ENCODE measurements at places on chromosomes 5 and 9. TPM values are rescaled to one million over a fixed set of nuclear protein-coding genes. Genes with fewer than 3 reads are reported as not detected.
A peak's percentile ranks its signal among the peaks of the same experiment; 100 is the strongest.

The HMGCS1 gene
- total RNA-seq: 279 TPM

DNA sequence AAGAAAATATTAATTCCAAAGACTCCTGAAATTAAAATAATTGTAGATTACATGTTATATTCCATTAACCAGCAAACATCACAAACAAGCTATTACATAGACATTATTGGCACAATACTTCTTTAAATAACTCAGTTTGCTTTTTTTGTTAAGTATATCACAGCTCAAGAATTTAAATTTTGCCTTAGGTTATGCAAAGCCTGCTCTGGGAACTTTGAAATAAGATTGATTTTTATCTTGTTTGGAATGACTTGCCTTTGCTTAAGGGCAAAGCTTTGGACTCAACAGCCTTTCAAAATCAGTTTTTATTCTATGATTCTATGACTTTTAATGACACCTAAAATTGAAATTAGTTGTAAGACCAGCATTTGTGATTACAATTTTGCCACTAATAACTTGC, 78.2 kb downstream of the ALDH7A1 start:
- no peak for DNase-seq

DNA sequence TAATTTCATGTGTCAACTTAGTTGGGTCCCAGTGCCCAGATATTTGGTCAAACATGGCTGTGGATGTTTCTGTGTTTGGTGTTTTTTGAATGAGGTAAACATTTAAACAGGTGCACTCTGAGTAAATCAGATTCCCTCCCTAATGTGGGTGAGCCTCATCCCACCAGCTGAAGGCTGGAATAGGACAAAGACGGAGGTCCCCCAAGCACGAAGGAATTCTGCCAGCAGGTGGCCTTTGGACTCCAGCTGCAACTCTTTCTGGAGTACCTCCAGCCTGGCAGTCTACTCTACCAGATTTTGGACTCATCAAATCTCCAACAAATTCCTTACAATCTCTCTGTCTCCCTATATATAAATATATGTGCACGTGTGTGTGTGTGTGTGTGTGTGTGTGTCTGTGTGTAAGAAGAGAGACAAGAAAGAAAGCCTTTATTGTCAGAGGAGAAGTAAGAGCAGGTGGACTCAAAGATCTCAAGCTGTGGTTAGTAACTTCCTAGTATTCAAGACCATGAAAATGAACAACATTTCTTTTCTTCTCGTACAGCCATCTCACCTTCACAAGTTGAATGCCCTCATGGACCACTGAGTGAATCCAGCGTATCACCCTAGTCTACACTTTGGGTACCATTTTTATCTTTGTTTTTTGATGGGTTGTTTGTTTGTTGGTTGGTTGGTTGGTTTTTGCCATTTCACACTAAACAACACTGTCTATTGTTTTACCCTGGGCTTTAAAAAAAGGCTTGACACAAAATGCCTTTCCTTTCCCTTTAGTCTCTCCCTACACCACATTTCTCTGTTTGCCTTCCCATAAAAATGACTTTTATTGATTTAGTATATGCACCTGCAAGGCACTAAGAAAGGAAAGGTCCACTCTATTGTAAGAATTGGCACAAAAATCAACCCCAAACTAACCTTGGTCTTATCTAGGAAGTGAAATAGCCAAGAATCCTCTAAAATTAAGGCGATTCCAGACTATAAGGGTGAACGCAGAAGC, 118.7 kb downstream of the TENT4A start:
- DNase-seq: no peak

GRCh38 chr5:15249152-15249551, 250.8 kb upstream of the FBXL7 start:
- DNase-seq: no peak

The SHROOM1 gene
- 20.6 TPM for total RNA-seq

DNA sequence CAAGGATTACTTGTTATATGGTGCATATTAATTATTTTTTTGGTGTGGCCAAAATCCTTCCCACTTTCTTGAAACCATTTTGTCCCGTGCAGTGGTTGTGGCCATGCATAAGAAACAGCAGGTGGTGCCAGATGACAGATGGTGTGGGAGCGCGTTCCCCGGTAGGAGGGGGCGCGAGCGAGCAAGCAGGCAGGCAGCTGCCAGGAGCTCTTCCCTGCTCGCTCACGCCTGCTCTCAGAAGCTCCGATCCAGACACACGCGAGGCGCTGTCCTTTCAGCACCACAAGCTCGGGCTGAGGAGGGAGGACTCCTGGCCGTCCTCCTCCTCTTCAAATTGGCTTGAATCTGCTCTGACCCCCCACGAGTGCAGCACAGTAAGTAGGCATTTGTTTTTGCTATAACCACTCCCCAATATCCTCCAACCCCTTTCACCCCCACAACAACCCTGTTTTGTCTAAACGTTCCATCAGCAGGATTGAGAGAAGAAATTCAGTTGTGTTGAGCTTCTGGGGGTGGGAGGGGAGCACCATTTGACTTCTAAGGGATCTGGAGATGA, at the start of gene NSG2:
Gene NSG2, plus strand, starts transcription at position 237 of the 556 bp plus-strand sequence. CDS start 1,050 bp downstream, outside the sequence.
- DNase-seq: peak; percentile 84

DNA sequence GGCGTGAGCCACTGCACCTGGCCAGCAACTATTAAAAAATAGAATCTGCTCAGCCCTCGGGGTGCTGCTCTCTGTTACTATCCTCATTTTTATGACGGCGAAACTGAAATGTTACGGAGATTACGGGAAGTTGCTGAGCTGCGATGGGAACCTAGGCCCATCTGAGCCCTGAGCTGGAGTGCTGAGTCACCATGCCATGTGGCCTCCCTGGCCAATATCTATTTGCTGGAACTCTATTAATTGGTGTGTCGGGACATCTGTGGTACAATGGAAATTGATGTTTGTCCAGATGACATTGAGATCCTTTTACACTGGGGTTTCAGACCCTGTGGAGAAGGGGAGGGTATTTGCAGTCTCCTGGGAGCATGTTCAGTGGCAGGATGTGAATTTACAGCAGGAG, 8.1 kb downstream of the PRDM12 start:
- no peak for DNase-seq

GRCh38 chr5:11143456-11144267, 382.6 kb upstream of the DAP start:
- no peak for DNase-seq

GRCh38 chr5:79273341-79273740, 37.4 kb downstream of the JMY start:
- DNase-seq: no peak

The SLC45A2 gene
- not detected for total RNA-seq

DNA sequence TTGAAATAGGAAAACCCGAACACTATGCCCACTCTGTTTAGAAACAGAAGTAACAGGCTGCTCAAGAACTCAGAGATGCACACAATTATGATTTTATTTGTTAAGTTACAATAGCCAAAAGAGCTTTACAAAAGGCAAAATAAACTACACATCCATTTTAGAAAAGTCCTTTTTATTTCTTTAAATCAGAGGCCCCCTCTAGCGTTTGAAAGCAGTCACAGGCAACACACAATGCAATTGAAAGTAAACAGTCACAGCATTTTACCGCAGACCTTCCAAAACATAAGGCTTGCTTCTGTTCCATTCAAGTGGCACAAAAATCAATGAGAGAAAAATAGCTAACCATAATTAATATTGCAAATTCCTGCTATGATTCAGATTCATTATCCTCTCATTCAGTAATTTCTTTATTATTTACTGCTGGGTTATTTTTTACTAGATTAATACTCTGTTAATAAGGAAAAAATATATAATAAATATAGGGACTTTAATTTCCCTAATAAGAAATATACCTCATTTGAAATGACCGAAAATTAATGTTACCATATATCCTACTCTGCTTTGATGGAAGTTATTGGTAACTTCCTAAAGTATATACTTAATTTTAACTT, 78.3 kb downstream of the CEP120 start:
- DNase-seq: no peak

The ADAMTS6 gene
- 6.3 TPM for total RNA-seq

GRCh38 chr9:1959371-1959770, 55.8 kb upstream of the SMARCA2 start:
- DNase-seq: no peak

DNA sequence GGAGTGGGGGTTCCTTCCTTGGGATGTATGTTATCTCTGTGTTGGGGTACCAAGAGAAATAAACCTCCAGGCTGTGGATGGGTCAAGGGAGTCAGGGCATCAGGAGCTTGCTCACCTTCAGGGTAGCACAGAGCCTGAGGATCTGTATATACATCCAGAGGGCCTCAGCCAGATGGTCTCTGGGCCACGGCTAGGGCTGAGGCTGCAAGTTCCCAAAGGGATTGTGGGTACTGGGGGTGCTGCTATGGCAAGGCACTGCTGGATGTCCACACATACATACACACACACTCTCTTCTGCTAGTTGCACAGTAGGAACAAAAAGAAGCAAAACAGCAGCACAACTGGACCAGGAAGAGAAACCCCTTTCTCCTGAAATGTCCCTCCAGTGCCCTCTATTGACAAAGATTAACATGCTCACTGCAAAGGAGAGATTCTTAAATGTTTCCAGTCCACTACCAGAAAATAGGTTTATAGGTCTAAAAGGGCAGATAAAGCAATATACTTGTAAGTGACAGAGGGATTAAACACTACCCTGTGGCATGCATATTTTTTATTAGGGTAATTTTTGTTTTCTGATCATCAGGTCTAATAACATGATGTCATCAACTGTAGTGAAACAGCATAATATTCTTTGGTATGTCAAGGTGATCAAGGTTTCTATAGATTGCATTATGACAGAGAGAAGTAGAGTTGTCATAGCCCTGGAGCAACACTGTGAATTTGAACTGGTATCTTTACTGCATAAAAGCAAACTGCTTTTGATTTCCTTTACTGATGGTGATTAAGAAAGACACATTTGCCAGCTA, 56.3 kb upstream of the KCNN2 start:
- no peak for DNase-seq
